ENCODE measurements at places on chromosomes 5 and 9. TPM values are rescaled to one million over a fixed set of nuclear protein-coding genes. Genes with fewer than 3 reads are reported as not detected.

Gene CBY3
- total RNA-seq = not detected

Gene PFN3
- total RNA-seq = not detected

Gene FABP6
- not detected for total RNA-seq

Gene PROB1
- total RNA-seq = 34.7 TPM

Gene ERBIN
- 55.8 TPM for total RNA-seq

Gene SLC46A2
- 0.16 TPM for total RNA-seq

Gene IRGM
- total RNA-seq = not detected

Gene CLTB
- 252 TPM for total RNA-seq

Gene C5orf52
- not detected for total RNA-seq

Gene PCBD2
- 21.2 TPM for total RNA-seq

Gene PDGFRB
- 54.6 TPM for total RNA-seq

Gene KCNV2
- not detected for total RNA-seq

Gene ZNF658
- total RNA-seq = 6.4 TPM

Gene ADGRV1
- 0.19 TPM for total RNA-seq

Gene SPARC
- total RNA-seq = 539 TPM

Gene HMCN2
- total RNA-seq = 5.3 TPM

Measured in cardiac septum (tissue), 1 donor.